ENCODE measurements at places on chromosomes 16 and 17.

DNA sequence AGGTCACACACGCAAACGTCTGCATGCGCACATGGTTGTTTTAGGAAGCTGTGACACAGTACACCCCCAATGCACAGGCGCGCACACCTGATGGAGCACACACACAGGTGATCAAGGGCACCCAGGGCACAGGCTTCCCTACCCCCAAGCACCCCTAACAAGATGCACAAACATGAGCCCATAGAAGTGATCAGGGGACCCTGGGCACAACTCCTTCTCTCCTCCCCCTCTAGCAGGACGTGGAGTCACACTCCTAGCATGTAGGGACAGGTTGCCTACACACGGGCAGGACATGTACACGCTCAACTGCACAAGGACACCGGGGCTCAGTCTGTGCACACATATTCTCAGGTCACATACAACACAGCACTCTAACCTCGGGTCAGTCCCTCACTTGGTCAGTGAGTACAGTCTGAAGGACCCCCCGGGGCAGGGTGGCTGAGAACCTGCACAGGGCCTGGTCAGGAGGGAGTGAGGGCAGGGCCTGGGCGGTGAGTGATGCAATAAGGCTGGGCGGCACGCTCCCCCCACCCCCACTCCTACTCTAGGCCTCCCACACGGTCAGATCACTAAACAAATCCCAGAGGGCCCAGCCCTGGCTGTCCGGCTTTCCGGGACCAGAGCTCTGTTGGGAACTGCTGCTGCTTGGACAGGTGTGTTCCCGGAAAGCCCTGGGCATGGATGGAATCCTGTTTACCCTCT lies 751 bp upstream of the DOC2B start:
- no peak for DNase-seq

DNA sequence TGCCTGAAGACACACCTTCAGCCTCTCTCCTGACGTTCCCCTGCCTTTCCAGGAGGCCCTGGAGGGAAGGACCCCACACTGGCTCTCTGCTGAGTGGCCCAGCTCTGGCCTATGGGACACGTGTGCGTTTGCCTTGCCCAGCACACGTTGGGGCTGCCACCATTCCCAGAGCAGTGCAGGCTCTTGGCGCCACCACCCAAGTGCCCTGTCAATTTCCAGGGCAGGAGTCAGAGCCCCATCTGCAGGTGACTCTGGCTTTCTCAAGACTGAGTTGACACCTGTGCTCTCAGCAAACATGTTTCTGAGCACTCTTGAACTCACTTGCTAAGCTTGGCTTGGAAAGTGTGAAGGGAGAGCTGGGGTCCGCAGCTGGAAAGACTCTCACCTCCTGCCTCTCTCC lies 4.7 kb upstream of the IRF8 start:
- peak; percentile 15 for DNase-seq

DNA sequence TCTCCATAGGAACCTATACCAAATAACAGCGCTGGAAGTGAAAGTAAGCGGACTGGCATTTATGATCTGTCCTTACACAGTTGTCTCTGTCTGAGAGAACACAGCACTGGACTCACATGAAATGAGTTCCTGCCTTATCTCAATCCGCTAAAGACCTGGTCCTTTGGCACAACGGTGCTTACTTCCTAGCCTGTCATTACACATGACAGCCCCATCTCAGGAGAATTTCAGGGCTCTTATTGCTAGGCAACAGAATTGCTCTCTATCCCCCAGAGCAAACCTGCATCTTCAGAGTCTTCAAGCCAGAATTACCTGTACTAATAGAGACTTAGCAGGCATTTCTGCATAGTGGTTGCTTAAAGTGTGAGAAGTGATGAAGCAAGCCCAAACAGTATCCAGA lies 4.3 kb downstream of the KCNJ2 start:
- DNase-seq: no peak

- no peak for DNase-seq
These were observed 105.1 kb downstream of the SDK2 start for GRCh38 chr17:73539166-73539565.

Measured in activated T-cell treated with anti-CD3 and anti-CD28 coated beads, Interleukin-2, amount 50 U/mL, for 72 hours (primary cell).